ENCODE measurements at places on chromosomes 6 and 20.

DNA sequence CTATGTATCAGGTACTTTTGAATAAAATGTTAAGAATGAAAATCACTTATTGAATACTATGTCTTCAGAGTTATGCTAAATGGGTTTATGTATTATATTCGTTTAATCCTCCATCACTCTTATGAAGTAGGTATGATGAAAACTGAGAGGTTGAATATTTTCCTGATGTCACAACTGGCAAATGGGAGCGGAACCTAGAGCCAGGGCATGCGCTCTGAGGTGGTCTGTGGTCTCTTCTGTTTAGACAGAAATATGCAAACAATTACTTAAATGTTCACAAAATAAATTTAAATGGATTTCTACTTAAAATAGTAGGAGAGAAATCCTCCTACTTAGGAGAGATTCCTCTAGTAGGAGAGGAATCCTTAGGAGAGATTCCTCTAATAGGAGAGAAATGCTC is 21.3 kb upstream of the UTRN start:
- DNase-seq, result no peak

DNA sequence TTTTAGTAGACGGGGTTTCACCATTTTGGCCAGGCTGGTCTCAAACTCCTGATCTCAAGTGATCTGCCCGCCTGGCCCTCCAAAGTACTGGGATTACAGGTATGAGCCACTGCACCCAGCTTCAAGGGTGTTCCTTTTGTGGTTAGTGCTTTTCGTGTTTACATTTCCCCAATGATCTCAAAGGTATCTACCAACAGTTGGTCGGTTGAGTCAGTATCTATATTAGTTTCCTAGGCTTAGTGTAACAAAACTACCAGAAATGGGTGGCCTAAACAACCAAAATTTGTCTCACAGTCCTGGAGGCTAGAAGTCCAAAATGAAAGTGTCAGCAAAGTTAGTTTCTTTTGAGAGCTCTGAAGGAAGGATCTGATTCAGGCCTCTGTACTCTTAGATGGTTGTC is 30.1 kb downstream of the CASP8AP2 start:
- DNase-seq, result no peak

- peak; percentile 62 for DNase-seq
Measured at GRCh38 chr6:14144678-14145113, 27.1 kb downstream of the CD83 start.

GRCh38 chr6:12232821-12233220 is 57.3 kb upstream of the EDN1 start:
- no peak for DNase-seq

DNA sequence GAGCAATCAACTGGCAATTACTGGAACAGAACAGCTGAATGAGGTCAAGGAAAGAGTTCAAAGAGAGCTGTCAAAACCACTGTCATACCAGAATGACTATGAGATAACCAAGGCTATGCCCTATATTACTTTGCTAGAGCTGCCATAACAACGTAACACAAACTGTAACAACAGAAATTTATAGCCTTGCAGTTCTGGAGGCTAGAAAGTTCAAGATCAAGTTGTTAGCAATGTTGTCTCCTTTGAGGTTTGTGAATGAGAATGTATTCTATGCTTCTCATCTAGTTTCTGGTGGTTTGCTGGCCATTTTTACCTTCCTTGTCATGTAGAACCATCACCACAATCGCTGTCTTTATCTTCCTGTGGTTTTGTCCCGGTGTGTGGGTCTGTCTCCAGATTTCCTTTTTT is 1323.0 kb upstream of the GJE1 start:
- no peak for DNase-seq

Data from NCI-H460 (cell line).